ENCODE measurements at places on chromosomes 16 and 17.
A peak's percentile ranks its signal among the peaks of the same experiment; 100 is the strongest.

GRCh38 chr17:64658931-64659330 is 3.2 kb downstream of the SMURF2 start:
- no peak for DNase-seq

DNA sequence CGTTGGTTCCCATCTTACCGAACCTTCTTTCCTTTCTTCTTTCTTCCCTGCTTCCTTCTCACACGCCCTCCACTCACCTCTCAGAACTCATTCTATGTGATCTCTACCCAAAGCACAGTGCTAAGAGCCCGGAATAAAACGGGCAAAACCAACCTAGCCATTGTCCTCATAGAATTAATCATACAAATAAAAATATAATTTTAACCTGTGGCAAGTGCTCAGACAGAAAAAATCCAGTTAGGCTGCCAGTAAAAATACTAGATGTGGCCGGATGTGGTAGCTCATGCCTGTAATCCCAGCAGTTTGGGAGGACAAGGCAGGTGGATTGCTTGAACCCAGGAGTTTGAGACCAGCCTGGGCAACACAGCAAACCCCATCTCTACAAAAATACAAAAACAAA is 27.0 kb downstream of the BMERB1 start:
- no peak for DNase-seq

DNA sequence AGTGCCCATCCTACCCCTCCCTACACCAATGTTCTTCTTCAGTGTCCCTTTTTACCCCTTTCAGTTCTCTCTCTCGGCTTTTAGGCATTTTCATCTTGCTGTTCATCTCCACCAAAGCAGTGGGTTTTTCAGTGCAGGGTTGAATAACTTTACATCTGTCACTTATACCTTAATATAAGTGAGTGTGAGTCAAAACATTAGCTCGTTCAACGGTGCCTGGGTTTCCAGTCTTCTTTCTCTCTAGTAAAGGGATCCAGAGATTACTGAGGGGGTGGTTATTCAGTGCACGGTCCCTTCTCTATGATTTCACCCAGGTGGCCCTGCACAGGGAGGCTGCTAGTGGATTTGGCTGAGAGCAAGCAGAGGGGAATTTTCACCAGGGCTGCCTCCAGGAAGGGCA is 210.6 kb upstream of the CDH5 start:
- no peak for DNase-seq

GRCh38 chr16:50960517-50961202 is 190.4 kb downstream of the SALL1 start:
- DNase-seq, result peak; percentile 6

GRCh38 chr17:12358477-12358876 is 307.2 kb upstream of the MYOCD start:
- DNase-seq, result no peak

- no peak for DNase-seq
These were observed 64.5 kb downstream of the ASIC2 start for GRCh38 chr17:33228548-33228947.

DNA sequence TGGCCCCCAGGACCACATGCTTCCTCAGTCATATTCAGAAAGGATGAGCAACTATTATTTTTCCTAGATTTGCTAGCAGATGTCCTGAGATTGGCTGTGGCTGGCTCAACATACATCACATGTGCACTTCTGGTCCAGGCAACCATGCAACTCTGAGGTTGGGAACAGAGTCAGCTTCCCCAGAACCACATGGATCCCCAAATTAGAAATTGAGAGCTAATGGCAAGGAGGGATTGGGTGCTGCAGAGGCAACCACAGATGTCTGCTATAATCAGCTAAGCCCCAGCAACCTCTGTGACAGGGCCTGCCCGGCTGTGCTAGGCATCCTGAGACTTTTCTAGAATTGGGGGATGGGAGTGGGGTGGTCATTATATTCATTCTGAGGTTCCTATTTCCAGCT is 33.8 kb upstream of the CLEC18A start:
- DNase-seq, result no peak

- peak; percentile 82 for DNase-seq
These were observed 24.3 kb upstream of the KRT20 start for GRCh38 chr17:40909351-40909750.

- no peak for DNase-seq
These were observed 4.8 kb upstream of the HOXB8 start for GRCh38 chr17:48619826-48620449.

- no peak for DNase-seq
These were observed 55.6 kb downstream of the TMC6 start for GRCh38 chr17:78072961-78073360.

- DNase-seq, result no peak
These were observed 48.6 kb downstream of the GAS7 start for GRCh38 chr17:10149573-10150399.

All from NCI-H82 (cell line).